ENCODE measurements at places on chromosomes 11 and 22. TPM values are rescaled to one million over a fixed set of nuclear protein-coding genes. Genes with fewer than 3 reads are reported as not detected.

OR52E8 gene
- not detected for total RNA-seq

TRPC6 gene
- total RNA-seq, result not detected

ABTB2 gene
- 0.43 TPM for total RNA-seq

MMP13 gene
- total RNA-seq, result not detected

INSC gene
- total RNA-seq, result 0.72 TPM

OR52N4 gene
- not detected for total RNA-seq

ADM gene
- total RNA-seq, result 799 TPM

GATD1 gene
- total RNA-seq, result 19.5 TPM

CHRM1 gene
- total RNA-seq, result not detected

SAA4 gene
- 1.9 TPM for total RNA-seq

MRGPRF gene
- total RNA-seq, result not detected

MMP27 gene
- not detected for total RNA-seq

Data from tracheal epithelial cell (primary cell).